ENCODE measurements at places on chromosomes 6 and 20. TPM values are rescaled to one million over a fixed set of nuclear protein-coding genes. Genes with fewer than 3 reads are reported as not detected.

The HLA-DQB2 gene
- not detected for total RNA-seq

The MRAP2 gene
- total RNA-seq: 4.6 TPM

The STX7 gene
- 44.6 TPM for total RNA-seq

The MOG gene
- not detected for total RNA-seq

The HSPA1L gene
- 1.4 TPM for total RNA-seq

The SNPH gene
- total RNA-seq: 1.8 TPM

The CLVS2 gene
- total RNA-seq: not detected

The NFKBIL1 gene
- total RNA-seq: 24.7 TPM

The ZFAND3 gene
- 11.7 TPM for total RNA-seq

The MCM9 gene
- 11.8 TPM for total RNA-seq

The RAD21L1 gene
- not detected for total RNA-seq

The EYS gene
- 0.13 TPM for total RNA-seq

The TMEM217 gene
- 11.3 TPM for total RNA-seq

The SNAI1 gene
- total RNA-seq: 1.0 TPM

The CYP39A1 gene
- 0.26 TPM for total RNA-seq

The OSER1 gene
- 34.1 TPM for total RNA-seq

The COL11A2 gene
- total RNA-seq: under 0.01 TPM

The SMOC2 gene
- total RNA-seq: not detected

The VARS1 gene
- total RNA-seq: 48.1 TPM

The LHFPL5 gene
- total RNA-seq: not detected

The FUT9 gene
- not detected for total RNA-seq

The CDH22 gene
- total RNA-seq: 0.13 TPM

The HLA-DOB gene
- under 0.01 TPM for total RNA-seq

The TUBB1 gene
- total RNA-seq: not detected

The SAMD10 gene
- total RNA-seq: 5.9 TPM

The PHACTR1 gene
- total RNA-seq: 1.0 TPM

The RAET1G gene
- total RNA-seq: under 0.01 TPM

The GABRR2 gene
- 0.13 TPM for total RNA-seq

The NKAIN2 gene
- not detected for total RNA-seq

The CST1 gene
- total RNA-seq: not detected

The HS3ST5 gene
- total RNA-seq: not detected

The ULBP3 gene
- total RNA-seq: 3.9 TPM
